ENCODE measurements at places on chromosomes 5 and 9. TPM values are rescaled to one million over a fixed set of nuclear protein-coding genes. Genes with fewer than 3 reads are reported as not detected.
A peak's percentile ranks its signal among the peaks of the same experiment; 100 is the strongest.

CDHR2 gene
- total RNA-seq, result 1.3 TPM

- H3K4me1 ChIP-seq, result peaks cover 10% of the 10 kb centered on the region
- H3K27me3 ChIP-seq, result no peaks in the 10 kb centered on the region
- peak; percentile 50 for DNase-seq
- peaks cover 15% of the 10 kb centered on the region for H3K36me3 ChIP-seq
- peak overlapping the region; percentile 56 for H3K4me3 ChIP-seq
Measured at GRCh38 chr9:133103183-133103986, 17.7 kb downstream of the RALGDS start.

GNAQ gene
- 68.1 TPM for total RNA-seq

GRCh38 chr9:5630081-5630507 lies 1.2 kb downstream of the RIC1 start:
- H3K4me3 ChIP-seq, result peak overlapping the region; percentile 99
- peaks cover 52% of the 10 kb centered on the region for H3K4me1 ChIP-seq
- H3K27ac ChIP-seq, result peak overlapping the region; percentile 96
- H3K36me3 ChIP-seq, result peaks cover 2% of the 10 kb centered on the region

PCDHB13 gene
- total RNA-seq, result not detected

- no peaks in the 10 kb centered on the region for H3K4me1 ChIP-seq
- no peaks in the 10 kb centered on the region for H3K36me3 ChIP-seq
- H3K4me3 ChIP-seq, result no peak overlapping the region
- DNase-seq, result no peak
- H3K27me3 ChIP-seq, result peaks cover 47% of the 10 kb centered on the region
Measured at GRCh38 chr5:135986401-135986800, 31.6 kb upstream of the LECT2 start.

- H3K4me3 ChIP-seq, result peak overlapping the region; percentile 45
- peak; percentile 39 for DNase-seq
- H3K4me1 ChIP-seq, result peaks cover 6% of the 10 kb centered on the region
- H3K27me3 ChIP-seq, result peaks cover 42% of the 10 kb centered on the region
- no peak overlapping the region for H3K27ac ChIP-seq
Measured at GRCh38 chr5:178279723-178280438, 47.3 kb upstream of the PHYKPL start.

GRCh38 chr5:65395526-65396155 lies 86.1 kb downstream of the ADAMTS6 start:
- H3K27ac ChIP-seq, result no peak overlapping the region
- H3K36me3 ChIP-seq, result no peaks in the 10 kb centered on the region
- H3K4me1 ChIP-seq, result no peaks in the 10 kb centered on the region
- no peaks in the 10 kb centered on the region for H3K27me3 ChIP-seq

- no peak overlapping the region for H3K4me3 ChIP-seq
- H3K4me1 ChIP-seq, result peaks cover 22% of the 10 kb centered on the region
- no peak for DNase-seq
- H3K27me3 ChIP-seq, result no peaks in the 10 kb centered on the region
- H3K27ac ChIP-seq, result no peak overlapping the region
Measured at GRCh38 chr9:121349009-121349408, 21.0 kb downstream of the STOM start.

- peaks cover 24% of the 10 kb centered on the region for H3K4me1 ChIP-seq
- H3K27ac ChIP-seq, result peak overlapping the region; percentile 87
- peak overlapping the region; percentile 95 for H3K4me3 ChIP-seq
- H3K36me3 ChIP-seq, result no peaks in the 10 kb centered on the region
- no peaks in the 10 kb centered on the region for H3K27me3 ChIP-seq
- DNase-seq, result no peak
Measured at GRCh38 chr5:78983601-78984438, 1.3 kb downstream of the ARSB start.

Data from T-helper 17 cell (primary cell).